Activated CD4-positive, alpha-beta T cell treated with anti-CD3 and anti-CD28 coated beads for 36 hours (primary cell): ENCODE measurements at places on chromosomes 4 and X. TPM values are rescaled to one million over a fixed set of nuclear protein-coding genes. Genes with fewer than 3 reads are reported as not detected.

The CENPI gene
- total RNA-seq = 20.6 TPM

The CCDC110 gene
- total RNA-seq = 0.40 TPM

The CHRDL1 gene
- total RNA-seq = not detected

The SEPSECS gene
- total RNA-seq = 15.4 TPM

The LUZP4 gene
- total RNA-seq = not detected

The CFAP99 gene
- not detected for total RNA-seq
